Cardiac septum (tissue), 1 donor: ENCODE measurements at places on chromosomes 7 and 10.

GRCh38 chr10:84521013-84521412 is 192.6 kb downstream of the CCSER2 start:
- DNase-seq: no peak

- DNase-seq: no peak
Measured at GRCh38 chr10:106198275-106198674, 966.2 kb downstream of the SORCS1 start.

- DNase-seq: no peak
Measured at GRCh38 chr10:70537398-70538194, 59.0 kb downstream of the PALD1 start.

- DNase-seq: no peak
Measured at GRCh38 chr10:10293041-10293440, 724.6 kb upstream of the CELF2 start.

GRCh38 chr10:98309366-98310355 is 41.7 kb upstream of the LOXL4 start:
- peak; percentile 81 for DNase-seq

GRCh38 chr10:5560142-5560816 is 35.5 kb downstream of the CALML3 start:
- DNase-seq: peak; percentile 39

- DNase-seq: no peak
Measured at GRCh38 chr7:99461221-99461620, 4.7 kb downstream of the ATP5MF start.

DNA sequence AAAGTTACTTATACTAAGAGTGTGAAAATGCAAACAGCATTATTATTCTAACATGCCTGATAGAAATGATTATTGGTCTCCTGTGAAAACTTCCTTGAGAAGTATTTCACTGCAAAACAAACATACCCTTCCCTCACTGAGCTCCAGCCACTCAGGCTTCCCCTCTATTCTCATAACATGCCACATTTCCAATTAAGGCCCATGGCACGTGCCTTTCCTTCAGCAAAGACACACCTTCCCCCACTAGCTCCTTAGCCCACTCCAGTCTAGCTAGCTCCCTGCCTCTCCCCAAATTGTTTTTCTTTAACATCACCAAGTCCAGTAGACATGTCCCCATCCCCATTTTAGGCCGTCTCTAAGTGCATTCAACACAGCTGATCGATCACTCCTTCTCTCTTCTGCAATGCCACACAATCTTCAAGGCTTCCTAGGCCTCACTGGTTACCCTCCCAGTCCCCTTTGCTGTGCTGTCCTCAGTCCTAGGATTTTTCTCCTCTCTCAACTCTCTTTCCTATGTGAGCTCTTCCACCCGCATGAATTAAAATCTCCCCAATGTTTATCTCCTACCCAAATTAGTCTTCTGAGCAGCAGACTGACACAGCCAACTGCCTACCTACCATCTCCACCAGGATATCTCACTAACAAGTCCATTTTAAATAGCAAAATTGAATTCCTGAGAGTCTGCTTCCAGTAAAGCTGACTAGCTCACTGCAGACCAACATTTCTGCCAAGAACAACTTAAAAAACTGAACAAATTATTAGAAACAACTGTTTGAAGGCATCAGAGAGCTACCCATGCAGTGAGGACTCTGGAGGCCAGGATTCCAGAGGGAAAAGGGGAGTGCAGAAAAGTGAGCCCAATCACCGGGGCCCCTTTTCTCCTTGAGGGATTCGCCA is 11.9 kb downstream of the CYTH3 start:
- no peak for DNase-seq
